EL (cell line): ENCODE measurements at places on chromosomes 16 and 17.

DNA sequence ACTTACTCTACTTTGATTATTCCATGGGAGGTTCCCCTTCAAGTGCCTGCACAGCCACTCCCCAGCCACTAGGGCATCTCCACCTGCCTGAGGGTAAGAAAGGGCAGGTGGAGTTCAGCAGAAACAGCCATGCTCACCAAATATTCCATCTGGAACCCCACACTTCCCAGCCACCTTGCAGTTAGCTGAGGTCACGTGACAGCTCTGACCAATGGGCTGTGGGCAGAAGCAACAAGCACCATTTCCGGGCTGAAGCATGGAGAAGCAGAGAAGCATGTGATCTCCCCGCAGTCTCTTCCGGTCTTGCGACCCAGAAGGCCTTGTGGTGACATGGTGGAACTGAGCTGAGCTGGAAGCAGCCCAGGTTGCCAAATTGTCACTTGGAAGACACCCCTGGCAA lies 108.6 kb downstream of the CCT6B start:
- DNase-seq = no peak

DNA sequence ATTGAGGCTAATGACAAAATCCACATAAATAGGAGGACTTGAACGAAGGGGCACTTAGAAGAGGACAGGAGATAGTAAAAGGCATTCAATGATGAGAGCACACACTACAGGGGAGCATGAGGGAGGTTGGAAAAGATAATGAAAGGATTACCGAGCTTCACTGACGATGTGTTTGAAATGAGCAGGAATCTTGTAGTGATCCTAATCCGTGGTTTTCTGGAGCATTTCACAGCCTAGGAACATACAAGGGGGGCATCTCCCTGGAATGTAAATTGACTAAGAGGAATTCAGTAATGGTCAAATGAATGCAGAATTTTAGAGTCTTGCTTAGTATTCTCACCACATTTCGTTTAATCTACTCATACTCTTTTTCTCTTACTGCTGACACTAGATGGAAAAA lies 5.2 kb downstream of the ATMIN start:
- DNase-seq = no peak

DNA sequence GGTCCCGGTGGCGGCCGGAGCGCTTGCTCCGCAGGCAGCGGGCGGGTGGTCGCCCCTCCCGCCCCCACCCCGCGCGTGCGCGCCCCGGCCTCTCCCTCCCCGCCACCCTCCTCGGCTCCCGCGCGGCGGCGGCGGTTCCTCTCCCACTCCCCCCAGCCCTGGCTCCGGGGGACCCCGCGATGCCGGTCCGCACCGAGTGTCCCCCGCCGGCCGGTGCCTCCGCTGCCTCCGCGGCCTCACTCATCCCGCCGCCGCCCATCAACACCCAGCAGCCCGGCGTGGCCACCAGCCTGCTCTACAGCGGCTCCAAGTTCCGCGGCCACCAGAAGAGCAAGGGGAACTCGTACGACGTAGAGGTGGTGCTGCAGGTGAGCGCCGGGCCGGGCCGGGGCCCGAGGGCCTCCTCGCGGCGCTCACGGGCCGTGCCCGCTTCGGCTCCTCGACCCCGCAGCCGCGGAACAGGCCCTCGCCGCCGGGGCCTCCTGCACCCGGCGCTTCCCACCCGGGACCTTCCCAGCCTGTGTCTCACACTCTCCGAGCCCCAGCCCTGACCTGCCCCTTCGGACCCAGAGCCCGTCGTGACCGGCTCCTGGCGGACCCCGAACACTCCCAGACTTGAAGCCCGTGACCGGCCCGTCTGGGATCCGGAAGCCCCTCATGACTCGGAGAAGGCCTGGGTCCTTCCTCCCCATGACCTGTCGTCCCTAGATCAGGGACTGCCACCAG lies 490 bp downstream of the GID4 start:
- peak; percentile 40 for DNase-seq

DNA sequence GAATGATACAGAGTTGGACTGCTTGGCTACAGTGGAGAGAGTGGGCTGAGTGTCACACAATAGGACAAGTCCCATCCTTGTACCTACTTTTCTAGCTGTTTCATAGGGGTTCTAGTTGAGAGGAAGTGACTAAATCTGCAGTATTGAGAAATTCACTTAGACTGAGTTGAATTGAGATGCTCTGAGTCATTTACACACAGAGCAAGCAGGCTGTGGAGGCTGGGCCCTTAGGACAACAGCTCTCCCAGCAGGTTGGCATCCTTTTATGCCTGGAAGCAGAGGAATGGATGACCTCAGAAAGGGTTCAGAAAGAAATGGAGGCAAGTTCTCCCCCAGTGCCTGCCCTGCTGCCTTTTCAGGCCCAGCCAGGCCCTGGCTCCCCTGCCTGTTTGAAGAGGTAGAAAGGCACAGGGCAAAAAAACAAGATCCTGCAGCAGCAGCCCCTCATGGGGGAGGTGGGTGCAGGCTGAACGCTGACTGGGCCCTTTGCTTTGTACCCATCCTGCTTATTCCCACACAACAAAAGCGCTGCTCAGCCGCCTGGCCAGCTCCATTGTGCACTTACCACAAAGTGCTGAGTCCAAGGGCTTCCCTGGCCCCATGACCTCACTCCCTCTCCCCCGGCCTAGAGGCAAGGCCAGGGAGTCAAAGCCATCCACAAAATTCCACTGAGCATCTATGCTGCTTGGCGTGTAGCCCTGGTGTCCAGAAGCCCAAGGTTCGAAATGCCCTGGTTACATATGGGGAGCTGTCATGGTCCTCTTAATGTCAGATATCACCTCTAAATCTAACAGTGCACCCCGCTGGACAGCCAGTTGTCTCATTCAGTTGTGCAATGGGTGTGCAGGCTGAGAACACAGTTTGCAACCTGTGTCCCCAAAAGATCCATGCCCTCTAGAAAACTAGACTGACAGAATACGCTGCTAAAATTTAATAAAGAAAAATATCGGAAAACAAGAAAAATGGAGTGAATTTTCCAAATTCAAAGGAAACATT lies 5.4 kb upstream of the CRYBA1 start:
- peak; percentile 98 for DNase-seq

DNA sequence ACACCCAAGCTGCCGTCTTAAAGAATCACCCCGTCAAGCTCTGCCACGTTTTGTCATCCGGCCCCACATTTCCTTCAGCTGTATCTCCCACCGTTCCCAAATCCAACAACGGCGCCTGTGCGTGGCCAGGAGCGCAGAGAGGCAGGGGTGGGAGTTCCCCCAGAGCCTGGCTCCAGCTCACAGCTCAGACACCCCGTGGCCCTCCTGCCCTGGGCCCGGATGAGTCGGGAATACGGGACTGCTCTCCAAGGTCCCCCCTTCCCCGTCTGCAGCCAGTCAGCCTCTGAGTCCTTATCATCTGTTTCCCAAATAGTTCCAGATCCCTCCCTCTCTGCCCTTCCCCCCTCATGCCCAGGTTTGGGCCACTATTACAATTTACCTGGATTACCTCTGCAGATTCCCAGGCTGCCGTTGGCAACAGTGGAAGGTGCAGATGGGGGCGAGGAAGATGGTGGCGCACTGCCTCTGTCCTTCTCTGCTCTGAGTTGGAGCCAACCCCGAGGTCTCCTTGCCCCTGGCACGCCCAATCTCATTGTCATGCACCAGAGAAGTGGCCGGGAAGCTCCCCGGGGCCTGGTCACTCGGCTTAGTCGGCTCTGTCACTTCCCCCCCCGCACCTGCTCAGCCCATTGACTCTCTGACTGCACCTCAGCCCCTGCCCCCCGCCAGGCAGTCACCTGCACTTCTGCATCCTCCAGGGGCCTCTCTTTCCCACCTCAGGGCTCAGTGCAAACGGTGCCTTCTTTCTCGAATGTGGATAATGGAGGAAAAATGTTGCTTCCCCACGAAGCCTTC lies 18.3 kb upstream of the RPTOR start:
- DNase-seq = no peak

- peak; percentile 52 for DNase-seq
These were observed 17.4 kb upstream of the ERN1 start for GRCh38 chr17:64147110-64148016.

DNA sequence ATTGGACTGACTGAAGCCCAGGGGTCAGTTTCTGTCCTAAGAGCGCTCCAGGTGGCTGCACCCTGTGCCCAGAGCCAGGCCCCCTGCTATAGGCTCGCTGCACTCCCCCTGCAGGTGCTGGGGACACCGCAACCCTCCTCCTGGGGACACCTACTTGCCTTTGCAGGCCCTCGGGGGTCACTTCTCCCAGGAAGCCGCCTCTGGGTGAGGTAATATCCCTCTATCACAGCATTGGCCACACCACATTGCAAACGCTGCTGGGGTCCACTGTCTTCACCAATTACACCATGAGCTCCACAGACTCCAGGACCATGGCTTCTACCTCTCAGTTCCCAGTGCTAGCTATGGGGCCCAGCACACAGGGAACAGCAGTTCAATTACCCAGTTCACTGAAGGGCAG lies 14.9 kb downstream of the USP36 start:
- DNase-seq = no peak

DNA sequence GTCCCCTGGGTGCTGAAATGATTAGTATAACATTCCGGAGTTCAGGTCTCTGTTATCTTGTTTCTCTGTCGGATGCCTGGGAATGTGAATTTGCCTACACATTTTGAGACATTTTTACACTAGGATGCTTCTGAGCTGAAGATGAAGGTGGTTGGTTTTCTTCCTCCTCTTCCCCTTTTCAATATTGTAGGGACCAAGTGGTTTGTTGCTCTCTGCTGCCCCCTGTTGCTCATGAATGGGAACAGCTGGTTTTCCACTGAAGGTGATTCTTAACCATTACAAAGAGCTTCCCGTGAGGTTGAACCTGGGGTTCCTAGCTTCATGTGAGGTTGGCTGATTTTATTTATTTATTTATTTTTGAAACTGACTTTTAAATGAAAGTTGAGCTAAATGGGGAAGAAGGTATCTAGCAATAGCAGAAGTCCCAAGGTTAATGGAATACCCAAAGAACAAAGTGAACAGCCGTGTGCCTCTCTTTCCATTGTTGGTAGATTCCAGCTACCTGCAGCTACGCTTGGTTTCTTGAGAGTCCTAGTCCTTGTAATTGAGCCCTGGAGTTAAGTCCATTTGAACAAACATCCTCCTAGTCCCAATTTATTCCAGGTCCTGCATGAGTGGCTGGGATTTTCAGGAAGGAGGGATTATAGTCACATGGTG lies 983.9 kb upstream of the EEF2KMT start:
- no peak for DNase-seq

- DNase-seq = peak; percentile 59
These were observed 40.6 kb upstream of the XYLT1 start for GRCh38 chr16:17511340-17511739.

GRCh38 chr17:72906306-72906705 lies 186.2 kb downstream of the SLC39A11 start:
- DNase-seq = no peak

- no peak for DNase-seq
These were observed 606.4 kb upstream of the SALL1 start for GRCh38 chr16:51757505-51757904.

DNA sequence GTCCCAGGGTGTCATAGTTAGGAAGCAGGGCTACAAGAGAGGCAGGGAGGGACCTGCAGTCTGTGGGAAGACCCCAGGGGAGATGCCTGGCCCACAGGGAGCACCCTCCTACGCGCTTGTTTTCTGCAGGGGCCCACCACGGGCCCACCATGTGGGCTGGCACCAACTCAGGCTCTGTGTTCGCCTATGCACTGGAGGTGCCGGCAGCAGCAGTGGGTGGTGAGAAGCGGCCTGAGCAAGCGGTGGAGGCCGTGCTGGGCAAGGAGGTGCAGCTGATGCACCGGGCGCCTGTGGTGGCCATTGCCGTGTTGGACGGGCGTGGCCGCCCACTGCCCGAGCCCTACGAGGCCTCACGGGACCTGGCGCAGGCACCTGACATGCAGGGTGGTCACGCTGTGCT lies 15.0 kb downstream of the LLGL1 start:
- no peak for DNase-seq

DNA sequence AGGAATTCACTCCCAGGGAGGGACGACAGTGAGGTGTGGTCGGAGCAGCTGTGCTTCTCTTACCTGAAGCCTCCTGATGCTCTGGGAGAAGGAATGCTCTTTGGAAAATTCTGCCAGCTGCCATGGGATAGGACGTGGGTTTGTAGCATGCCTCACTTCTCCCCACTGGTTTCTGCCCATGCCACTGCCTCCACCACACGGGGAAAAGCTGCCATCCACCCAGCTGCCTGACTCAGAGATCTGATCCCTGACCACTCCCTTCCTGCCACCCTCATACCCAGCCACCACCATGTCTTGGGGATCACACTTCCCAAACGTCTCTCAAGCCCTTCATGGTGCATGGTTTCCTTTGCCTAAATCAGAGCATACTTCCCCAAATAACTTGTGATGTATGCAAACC lies 80.0 kb downstream of the CPPED1 start:
- no peak for DNase-seq

- no peak for DNase-seq
These were observed 702 bp upstream of the WNT3 start for GRCh38 chr17:46818929-46819859.

DNA sequence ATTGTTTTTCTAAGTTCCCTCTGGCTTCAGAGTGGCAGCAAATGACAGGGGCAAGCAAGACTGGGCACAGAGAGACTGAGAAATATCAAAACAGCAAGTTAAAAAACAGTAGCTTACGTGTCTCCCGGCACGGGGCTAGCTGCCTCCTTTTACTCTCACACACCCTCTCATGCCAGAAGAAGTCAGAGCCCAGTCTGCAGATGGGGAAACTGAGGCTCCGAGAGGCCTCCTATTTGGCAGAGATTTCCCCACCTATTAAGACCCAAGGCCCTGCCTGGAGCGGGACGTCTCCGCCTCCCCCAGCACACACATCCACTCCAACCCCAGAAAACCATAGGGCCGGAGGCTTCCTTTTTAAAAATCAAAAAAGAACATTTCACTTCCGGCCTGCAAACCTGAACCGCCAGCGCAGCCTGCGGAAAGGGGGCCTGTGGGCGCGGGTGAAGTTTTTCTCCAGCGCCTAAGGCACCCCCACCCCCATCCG lies 832 bp downstream of the CARHSP1 start:
- no peak for DNase-seq

DNA sequence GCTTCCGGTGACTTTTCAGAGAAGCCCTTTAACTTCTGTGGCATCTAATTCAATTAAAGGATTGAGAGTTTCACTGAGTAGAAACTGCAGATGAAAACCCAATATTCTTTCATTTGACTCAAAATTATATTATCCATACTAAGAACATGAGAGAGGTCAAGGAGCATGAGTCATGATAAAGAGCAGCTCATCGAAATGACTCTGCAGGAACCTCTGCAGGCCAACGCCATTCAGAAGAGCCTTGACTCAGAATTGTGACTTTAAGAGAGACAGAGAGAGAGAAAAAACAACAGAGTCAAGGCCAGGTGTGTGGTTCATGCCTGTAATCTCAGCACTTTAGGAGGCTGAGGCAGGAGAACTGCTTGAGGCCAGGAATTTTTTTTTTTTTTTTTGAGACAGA lies 417.2 kb upstream of the XYLT1 start:
- peak; percentile 2 for DNase-seq

GRCh38 chr16:53982631-53983042 lies 278.7 kb downstream of the FTO start:
- DNase-seq = no peak

DNA sequence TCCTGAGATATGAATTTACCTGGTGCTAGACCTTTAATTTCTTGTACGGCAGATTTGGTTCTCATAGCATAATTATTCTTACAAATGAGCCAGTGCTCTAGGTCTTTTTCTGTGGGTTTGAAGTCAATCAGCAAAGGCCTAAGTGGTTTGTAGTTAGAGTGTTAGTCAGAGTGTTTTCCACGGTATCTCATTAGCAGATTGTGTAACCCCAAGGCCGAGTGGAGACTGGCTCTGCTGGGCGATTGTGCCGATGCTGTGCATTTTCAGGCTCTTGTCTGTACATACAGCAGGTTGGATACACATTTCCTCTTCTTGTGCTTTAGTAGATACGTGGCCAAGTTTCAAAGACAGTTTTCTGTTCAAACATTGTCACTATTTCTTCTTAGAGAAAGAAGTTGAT lies 78.6 kb upstream of the CA10 start:
- DNase-seq = no peak
